ENCODE measurements at places on chromosomes 13 and 19.

GRCh38 chr13:80029170-80029569, 311.8 kb downstream of the SPRY2 start:
- no peak for DNase-seq

DNA sequence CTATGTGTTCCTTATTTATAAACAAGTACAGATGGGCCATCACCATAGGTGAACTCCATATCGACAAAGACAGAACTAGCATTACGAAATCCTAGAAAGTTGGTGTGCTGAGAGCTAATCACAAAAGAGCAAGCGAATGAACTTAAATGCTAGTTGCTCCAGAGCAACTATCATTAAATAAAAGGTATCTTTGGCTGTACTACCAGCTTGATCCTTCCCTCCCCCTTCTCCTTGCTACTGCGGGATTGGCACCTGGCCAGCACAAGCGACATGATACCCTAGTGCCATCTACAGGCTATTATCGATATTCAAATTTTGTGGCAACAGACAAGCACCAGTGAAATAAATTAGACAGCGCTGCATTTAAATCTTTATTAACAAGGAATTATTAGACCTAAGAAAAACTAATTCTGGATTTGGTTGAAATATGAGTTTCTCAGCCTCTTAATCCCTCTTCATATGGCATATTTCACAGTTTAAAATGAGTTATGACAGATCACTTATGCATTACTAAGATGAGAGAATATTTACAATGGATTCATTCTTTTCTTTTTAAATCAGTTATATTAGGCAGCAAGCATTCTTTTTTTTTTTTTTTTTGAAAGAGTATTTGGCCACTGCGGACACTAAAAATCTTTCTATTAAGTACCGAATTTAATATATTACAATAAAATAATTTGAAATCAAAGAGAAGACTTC, 5.8 kb downstream of the PCDH9 start:
- DNase-seq, result peak; percentile 87

- no peak for DNase-seq
These were observed 92.7 kb downstream of the LHFPL6 start for GRCh38 chr13:39510316-39510695.

DNA sequence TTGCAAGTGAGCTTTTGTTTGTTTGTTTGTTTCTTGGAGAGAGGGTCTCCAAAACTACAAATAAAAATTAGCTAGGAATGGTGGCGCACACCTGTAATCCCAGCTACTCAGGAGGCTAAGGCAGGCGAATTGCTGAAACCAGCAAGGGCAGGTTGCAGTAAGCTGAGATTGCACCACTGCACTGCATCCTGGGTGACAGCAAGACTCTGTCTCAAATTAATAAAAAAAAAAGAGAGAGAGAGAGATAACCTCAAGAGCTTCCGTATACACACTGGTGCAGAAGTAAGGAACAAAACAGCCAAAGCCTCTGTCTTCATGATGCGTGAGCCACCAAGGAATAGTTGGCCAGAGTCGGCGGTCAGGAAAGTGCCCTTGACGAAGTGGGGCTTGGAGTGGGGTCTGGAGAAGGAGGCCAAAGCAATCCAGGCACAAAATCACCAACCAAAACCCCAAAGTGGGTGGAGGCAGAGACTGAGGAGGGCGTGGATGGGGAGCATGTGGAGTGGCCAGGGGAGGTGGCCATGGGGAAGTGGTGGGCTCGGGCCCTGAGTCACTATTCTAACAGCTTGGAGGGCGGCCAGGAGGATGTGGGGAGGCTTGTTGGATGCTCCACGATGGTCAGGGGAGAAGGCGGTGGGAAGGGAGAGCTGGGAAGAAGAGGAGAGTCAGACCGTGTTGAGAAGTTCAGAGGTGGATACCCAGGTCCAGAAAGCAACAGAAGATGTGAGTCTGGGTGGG, 21.2 kb upstream of the TOMM40 start:
- DNase-seq, result peak; percentile 89

GRCh38 chr19:53904909-53905308, 4.2 kb upstream of the CACNG7 start:
- DNase-seq, result no peak

DNA sequence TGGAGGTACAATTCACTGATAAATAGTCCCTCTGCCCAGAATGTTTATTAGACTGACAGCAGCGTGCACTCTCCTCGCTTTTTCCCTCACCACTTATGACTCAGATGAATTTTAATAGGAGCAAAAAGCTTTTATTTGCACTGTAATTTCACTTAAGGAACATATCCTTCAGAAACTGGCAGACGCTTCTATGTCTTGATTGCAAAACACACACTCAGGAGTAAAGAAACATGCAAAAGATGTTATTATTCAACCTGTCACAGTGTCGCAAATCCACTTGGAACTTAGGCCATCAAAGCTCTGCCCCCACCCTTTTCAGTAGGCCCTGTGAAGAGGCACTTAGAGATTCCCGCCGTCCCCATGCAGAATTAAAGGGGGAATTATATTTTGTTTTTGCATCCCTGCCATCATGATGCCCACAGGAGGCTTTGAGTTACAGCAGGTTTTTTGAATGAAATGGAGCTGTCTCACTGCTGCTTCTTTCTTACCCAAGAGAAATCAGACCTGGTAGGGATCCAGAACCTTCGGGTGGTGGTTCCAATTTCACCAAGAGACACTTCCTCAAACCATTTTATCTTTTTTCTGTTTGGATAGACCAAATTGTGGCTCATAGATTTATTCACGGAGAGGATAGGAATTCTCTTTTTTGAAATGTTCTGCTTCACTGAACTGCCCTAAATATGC, 74.5 kb downstream of the GGACT start:
- DNase-seq, result peak; percentile 48

DNA sequence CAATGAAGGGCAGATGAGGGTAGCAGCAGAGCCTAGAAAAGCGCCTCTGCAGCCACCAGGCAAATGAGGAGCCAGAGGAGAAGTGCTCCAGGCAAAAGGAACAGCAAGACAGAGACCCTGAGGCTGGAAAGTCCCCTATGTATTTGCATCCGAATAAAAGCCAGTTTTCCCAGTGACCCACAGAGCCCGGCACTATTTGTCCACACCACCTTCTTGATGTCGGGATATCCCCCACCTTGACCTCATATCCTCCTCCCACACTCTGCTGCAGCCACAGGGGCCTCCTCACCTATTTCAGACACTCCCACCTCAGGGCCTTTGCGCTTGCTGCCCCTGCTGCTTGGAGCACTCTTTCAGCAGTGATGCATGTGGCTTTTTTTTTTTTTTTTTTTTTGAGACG, 6.6 kb downstream of the ATG4D start:
- DNase-seq, result no peak

All from iris pigment epithelial cell (primary cell).